Caudate nucleus (tissue), 63 donors: ENCODE measurements at places on chromosomes 2 and 18.

DNA sequence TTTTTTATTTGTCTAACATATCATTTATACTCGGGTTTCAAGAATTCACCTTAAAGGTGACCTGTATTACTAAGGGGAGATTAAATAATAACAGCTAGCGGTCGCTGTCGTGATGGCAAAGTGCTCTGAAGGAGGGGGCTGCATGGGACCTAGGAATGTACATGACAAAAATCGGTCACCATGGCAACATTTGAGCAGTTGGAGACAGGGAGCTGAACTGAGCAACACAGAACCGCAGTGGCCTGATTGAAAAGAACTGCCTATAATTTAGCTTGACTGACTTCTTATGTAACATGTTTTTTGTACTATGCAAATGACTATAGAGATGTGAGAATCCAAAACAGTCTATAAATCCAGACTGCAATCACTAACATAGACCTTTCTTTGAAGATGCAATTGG, 34.3 kb upstream of the EPHA4 start:
- DNase-seq = peak; percentile 85

DNA sequence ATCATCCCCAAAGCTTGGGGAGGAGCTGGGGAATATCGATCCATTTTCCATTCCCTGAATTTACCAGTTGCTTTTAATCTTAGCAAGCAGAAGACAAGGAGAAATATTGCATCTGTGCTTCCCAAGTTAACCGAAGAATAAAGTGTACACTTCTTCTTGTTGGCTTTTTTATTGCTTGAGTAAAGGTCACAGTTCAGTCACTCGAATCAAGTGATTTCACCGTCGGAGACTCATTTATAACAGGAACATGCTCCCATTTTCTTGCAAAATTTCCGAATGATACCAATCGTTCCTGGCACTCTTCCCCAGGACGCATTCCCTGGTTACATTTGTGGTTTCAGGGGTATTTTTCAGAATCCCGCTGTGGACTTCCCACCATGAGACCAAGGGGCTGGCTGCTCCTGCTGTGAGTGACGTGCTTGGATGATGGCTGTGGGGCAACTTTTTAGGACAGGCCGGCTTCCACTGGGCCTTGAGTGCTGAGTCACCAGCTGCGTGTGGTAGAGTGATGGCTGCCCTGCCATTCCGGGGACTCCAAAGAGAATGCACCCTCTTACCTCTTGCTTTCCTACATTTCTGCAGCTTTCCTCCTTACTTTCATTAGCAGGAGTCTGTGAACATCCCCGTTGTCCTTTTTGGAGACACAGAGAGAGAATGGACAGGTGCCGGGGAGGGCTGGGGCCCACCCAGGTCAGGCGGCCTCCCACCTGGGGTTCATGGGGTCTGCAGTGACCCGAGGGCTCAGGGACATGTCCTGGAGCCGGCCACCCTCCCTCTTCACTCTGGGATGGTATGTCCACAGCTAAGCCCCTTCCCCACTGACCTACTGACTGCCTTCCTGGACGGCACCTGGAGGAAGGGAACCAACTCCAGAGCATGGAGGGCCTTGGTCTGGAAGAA, 60.7 kb upstream of the HDAC4 start:
- DNase-seq = no peak

DNA sequence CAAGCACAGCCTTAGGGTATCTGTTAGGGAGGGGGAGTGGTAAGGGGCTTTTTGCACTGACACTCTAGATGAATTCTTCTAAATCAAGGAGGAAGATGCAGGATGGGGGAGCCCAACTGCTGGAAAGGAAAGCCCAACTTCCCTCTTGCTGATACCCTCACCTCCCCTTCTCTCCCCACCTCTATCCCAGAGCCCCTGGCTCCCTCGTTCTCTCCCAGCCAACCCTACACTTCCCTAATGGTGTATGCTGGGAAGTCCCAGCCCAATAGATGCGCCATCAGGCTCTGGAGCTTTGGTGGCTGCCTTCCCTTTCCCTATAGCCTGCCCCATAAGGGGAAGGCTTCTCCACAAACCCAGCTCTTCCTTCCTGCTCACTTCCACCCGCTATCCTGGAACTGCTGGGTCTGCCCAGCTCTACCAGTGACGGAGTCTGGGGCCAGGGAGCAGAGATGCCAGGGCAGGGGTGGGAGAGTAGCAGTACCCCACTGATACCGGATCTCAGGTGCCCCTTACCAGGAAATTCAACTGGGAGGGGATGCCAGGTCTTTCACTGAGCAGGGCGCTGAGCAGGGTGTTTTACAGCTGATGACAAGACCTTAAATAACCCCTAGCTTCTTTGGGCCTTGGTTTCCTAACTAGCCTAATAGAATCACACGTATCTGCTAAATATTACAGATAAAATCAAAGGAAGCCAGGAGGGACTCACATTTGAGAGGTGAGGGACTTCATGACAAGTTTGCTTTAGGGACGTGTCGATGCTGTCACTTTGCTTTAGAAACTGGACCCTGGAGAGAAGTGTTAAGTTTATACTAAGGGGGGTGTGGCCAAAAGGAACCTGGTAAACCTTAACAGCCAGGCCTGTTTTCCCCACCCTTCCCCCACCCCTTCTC, 82.6 kb downstream of the DNMT3A start:
- DNase-seq = no peak

DNA sequence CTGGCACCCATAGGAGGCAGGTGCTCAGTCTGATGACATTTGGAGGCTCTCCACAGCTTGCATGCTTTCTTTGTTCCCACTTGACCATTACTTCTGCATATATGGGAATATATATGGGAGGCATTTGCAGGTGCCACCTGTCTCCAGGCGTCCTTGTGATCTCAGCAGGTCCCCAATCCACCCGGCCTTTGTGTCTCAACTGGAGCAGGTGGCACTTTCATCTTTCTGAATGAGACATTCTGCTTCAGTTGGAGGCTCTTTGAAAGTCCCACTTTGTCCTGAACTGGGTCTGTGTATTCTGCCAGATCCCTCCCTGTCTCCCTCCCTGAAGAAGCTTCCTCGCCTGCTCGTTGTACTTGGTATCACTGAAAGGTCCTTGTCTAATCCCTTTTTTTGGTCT, 318.1 kb upstream of the EPAS1 start:
- DNase-seq = no peak

- no peak for DNase-seq
Observed at GRCh38 chr2:212921061-212921460, 230.4 kb downstream of the IKZF2 start.

- DNase-seq = no peak
Observed at GRCh38 chr2:198191651-198192050, 387.3 kb downstream of the PLCL1 start.

GRCh38 chr2:163717993-163718680, 17.7 kb downstream of the FIGN start:
- no peak for DNase-seq

DNA sequence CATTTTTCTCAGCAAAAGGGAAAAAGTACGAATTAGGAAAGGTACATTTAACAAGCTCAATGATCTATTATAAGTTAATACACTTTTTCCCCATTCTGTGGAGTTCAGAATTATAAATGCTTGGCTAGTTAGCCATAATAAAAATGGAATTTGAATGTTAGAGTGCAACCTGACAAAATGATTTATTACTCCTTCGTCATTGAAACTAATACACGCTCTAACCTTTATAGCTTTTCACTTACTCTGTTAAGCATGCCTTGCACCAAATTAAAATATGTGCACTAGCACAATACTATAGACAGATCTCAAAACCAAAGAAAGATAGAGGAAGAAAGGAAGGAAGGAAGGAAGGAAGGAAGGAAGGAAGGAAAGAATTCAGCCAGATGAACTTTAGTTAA, 46.1 kb upstream of the FRZB start:
- no peak for DNase-seq

GRCh38 chr2:156456616-156457015, 20.4 kb downstream of the GPD2 start:
- peak; percentile 36 for DNase-seq

DNA sequence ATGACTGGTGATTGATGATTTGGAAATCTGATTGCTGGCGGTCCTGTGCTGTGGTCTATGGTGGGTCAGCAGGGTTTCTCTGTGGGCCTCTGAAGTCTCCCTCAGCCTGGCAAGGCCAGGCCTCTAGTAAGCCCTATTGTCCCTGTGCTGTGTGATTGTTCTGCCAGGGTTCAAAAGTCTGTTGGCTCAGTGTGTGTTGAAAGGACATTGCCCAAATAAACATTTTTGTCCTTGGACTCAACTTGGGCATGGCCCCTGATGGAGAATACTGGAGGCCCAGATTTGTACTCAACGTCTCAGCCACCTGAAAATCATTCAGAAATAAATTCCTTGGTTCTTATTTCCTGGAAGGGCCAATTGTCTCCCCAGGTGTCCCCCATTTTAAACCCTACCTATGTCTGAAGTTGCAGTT, 74.4 kb downstream of the MAP4K4 start:
- DNase-seq = no peak

DNA sequence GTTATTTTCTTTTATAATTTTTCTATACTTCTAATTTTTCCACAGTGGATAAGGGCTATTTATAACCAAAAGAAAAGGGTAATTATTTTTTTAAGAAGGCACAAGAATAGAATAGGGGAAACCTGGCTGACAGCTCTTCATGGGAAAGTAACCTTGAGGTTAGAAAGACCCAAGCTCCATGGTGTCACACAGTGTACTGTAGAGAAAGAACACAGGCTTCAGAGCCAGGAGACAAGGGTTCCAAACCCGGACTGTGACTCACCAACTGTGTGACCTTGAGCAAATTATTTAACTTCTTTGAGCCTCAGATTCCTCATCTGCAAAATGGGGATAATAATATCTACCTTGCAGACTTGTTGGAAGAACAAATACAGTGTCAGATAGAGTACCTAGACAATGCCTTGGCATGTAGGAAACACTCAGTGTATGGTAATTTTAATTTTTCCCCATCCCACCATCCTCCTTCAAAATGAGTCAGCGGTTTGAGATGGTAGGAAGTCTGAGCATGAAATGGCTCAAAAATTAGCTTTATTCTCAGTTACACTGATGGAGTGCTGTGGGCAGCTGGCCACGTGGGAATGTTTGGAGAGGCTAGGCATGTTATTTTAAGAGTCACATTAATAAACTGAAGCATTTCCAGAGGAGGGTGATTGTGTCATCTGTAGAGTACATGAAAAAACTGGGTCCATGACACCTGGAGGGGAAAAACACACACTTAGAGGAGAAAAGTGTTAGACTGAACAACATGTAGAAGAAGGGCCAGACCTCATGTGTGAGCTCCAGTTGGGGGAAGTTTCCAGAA, 36.7 kb downstream of the TMEM37 start:
- no peak for DNase-seq

GRCh38 chr18:62088156-62088555, 98.7 kb downstream of the PIGN start:
- no peak for DNase-seq

DNA sequence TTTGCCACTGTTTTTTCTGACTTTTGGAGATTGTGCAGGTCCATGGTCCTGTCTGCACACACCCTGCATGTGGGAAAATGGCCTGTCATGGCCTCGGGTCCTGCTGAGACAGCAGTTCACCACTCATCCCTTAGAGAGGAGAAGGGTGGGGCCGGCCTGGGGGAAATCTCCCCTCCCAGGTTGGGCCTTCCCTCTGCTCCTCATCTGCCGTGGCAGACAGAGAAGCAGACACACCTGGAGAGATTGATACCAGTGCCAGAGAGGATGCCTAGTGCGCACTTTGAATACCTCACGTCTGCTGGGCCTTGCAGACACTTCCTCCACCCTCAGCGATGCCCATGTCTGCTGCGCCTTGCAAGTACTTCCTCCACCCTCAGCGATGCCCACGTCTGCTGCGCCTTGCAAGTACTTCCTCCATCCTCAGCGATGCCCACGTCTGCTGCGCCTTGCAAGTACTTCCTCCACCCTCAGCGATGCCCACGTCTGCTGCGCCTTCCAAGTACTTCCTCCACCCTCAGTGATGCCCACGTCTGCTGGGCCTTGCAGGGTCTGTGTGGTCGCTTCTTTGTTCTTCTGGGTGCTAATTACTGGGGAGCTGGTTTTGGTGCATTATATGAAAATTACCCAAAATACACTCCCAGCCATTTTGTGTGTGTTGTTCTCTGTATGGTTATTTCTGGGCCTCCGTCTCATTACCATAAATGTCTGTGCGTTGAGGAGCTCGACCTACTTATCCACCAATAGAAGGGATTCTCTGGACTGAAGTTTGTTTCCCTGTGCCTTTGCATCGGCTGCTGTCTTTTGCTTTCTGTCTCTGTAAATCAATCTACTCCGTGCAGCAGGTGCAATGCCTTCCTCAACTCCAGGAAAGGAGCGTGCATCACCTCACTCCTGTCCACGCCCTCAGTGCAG, 186.9 kb upstream of the PXDN start:
- peak; percentile 53 for DNase-seq

DNA sequence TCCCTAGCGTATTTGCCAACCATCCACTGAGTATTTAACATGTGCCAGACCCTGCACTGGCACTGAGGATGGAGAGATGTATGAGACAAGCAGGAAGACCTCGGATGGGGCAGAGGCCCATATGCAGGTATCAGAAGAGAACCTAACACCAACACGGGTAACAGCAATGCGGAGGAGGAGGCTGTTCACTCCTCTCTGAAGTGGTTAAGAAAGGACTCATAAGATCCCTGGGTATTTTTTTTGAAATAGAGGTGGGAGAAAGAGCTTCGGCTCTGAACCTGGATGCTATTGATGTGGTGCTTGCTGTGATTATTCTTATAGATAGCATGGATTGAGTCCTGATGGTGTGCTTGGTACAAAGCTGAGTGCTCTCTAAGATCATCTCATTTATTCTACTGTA, 418.3 kb downstream of the LPIN1 start:
- no peak for DNase-seq

DNA sequence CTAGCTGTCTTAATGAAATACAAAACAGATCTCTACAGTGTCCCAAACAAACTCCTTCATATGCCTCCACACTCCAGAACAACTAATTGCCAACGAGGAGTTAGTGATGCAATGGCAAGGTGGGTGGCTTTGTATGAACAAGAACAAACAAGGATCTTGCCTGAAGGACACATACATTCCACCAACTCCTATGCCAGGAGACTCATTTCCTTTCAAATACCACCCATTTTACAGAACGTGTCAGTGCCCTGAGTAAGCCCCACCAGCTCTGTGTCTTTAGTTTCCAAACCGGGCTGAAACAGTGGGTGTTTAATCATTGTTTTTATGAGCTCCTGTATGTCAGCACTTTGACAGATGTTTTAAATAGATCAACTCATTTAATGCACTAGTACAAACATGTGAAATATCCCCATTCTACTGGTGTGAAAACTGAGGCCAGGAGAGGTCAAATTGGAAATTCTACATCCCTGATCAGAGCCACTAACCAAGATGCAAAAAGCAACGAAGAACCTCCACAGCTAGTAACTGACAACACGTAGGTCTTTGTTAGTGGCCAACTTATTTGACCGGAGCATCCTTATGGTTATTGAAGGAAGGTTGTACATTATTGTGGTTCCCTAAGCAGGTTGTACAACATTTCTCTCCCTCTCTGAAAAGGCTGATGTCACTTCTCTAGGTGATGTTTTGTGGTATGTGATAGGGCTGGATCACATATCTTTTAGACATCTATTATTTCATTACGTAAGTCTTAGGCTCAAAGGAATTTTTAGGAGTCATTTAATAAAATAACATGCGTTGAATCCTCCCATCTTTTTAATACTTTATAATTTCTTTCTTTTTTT, 534.9 kb upstream of the TNP1 start:
- no peak for DNase-seq
